Neuronal stem cell (in vitro differentiated cells): ENCODE measurements at places on chromosomes 5 and 9.

- no peak for DNase-seq
- H3K4me1 ChIP-seq, result peaks cover 33% of the 10 kb centered on the region
- H3K27me3 ChIP-seq, result no peaks in the 10 kb centered on the region
- no peak overlapping the region for H3K4me3 ChIP-seq
- no peak overlapping the region for H3K27ac ChIP-seq
- H3K36me3 ChIP-seq, result peaks cover 20% of the 10 kb centered on the region
These were observed 123.1 kb downstream of the PAPPA start for GRCh38 chr9:116276651-116277121.

DNA sequence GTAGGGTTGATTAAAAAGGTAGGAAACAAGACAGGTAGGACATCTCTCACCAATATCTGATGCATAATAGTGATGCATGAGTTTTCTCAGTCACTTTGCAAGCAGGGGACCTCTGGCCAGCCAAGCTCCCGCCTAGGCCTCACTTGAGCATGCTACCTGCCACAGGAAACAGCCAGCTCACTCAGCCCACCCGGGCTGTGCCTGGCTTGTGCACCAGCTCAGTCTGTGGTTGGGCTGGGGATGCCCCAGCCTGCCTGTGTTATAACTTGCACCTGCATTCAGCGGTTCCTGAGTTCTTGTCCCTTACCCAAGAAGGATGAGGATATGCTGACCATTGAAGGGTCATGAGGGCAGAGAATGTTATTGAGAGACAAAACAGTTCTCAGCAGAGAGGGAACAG is 172.8 kb upstream of the PLCXD3 start:
- H3K4me3 ChIP-seq, result no peak overlapping the region
- DNase-seq, result no peak
- no peaks in the 10 kb centered on the region for H3K36me3 ChIP-seq
- H3K27ac ChIP-seq, result no peak overlapping the region
- H3K27me3 ChIP-seq, result no peaks in the 10 kb centered on the region
- no peaks in the 10 kb centered on the region for H3K4me1 ChIP-seq

GRCh38 chr5:94345257-94345656 is 273.1 kb downstream of the KIAA0825 start:
- no peaks in the 10 kb centered on the region for H3K27me3 ChIP-seq
- no peak overlapping the region for H3K4me3 ChIP-seq
- no peak overlapping the region for H3K27ac ChIP-seq
- no peaks in the 10 kb centered on the region for H3K4me1 ChIP-seq

DNA sequence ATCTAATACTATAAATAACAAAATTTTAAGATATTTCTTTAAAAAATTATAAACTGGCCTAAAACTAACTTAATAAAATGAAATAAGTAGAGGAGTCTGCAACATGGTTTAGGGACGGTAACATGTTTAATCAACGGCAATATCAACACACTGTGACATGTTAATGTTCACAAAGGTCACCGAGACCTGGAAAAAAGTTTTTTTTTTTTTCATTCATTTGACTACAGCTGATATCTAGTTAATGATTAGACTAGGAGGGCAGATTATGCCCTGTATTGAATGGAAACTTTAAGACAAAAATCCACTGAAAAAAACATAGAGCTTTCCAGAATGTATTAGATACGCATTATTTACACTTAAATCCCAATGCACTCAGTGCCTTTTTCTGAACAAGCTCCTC is 67.0 kb upstream of the CDK5RAP2 start:
- H3K27me3 ChIP-seq, result no peaks in the 10 kb centered on the region
- H3K27ac ChIP-seq, result no peak overlapping the region
- DNase-seq, result no peak
- peaks cover 12% of the 10 kb centered on the region for H3K36me3 ChIP-seq

- no peaks in the 10 kb centered on the region for H3K27me3 ChIP-seq
- H3K36me3 ChIP-seq, result no peaks in the 10 kb centered on the region
- no peak for DNase-seq
- no peak overlapping the region for H3K4me3 ChIP-seq
- no peaks in the 10 kb centered on the region for H3K4me1 ChIP-seq
- no peak overlapping the region for H3K27ac ChIP-seq
These were observed 20.0 kb downstream of the CCDC125 start for GRCh38 chr5:69312459-69313160.

DNA sequence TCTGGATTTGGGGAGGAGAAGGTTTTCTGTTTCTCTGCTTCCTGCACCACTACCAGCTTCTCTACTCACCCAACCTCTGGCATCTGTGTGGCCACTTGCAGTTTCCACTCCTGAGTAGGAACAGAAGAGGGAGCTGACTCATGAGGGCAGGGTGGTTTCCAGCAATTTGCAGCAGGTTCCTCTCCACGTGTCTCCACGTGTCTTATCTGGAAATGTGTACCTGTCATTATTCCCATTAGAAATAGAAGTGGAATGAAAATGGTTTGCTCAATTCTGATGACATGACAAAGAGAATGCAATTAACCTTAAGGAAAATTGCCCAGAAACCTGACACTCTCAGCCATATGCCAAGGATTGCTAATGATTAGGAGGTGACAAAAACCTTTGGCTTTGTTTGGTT is 33.0 kb downstream of the EGFLAM start:
- H3K36me3 ChIP-seq, result no peaks in the 10 kb centered on the region
- DNase-seq, result no peak
- no peak overlapping the region for H3K27ac ChIP-seq
- H3K4me1 ChIP-seq, result no peaks in the 10 kb centered on the region
- H3K4me3 ChIP-seq, result no peak overlapping the region

DNA sequence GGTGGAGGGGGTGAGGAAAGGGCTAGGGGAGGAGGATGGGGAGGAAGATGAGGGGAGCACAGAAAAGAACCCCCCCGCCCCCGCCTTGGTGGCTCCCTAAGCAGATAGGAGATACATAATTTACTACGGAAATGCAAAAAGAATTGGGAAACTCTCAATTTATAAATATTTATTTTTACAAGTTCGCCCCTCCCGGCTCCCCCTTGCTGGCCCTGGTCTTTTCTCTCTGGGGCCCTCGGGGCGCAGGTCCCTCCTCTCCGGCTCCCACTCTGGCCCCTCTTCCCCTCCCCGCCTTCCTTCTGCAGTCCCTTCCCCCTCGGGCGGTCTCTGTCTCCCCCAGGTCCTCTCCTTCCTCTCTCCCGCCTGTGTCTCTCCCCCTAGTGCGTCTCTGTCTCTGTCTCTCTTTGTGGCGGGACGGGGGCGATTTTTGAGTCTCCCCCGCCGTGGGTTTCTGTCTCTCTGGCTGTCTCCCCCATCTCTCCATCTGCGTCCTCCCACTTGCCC is 173.6 kb upstream of the IER5L start:
- H3K36me3 ChIP-seq, result no peaks in the 10 kb centered on the region
- H3K4me3 ChIP-seq, result peak overlapping the region; percentile 41
- H3K27me3 ChIP-seq, result no peaks in the 10 kb centered on the region
- no peak for DNase-seq
